SK-N-SH (cell line): ENCODE measurements at places on chromosomes 2 and 18. TPM values are rescaled to one million over a fixed set of nuclear protein-coding genes. Genes with fewer than 3 reads are reported as not detected.

Gene BMPR2
- 10.2 and 14.0 TPM in 2 replicates for polyA plus RNA-seq

Gene OR6B2
- not detected in 2 replicates for polyA plus RNA-seq

Gene ZBTB7C
- polyA plus RNA-seq: 0.05 and 0.15 TPM in 2 replicates

Gene CCDC148
- 0.18 TPM in 1 of 2 replicates, not detected in the other for polyA plus RNA-seq

Gene KLHL41
- 0.26 and 0.42 TPM in 2 replicates for polyA plus RNA-seq

Gene HJURP
- 13.2 and 16.5 TPM in 2 replicates for polyA plus RNA-seq

Gene MC2R
- not detected in 2 replicates for polyA plus RNA-seq

Gene FRZB
- 2.8 and 3.5 TPM in 2 replicates for polyA plus RNA-seq

DNA sequence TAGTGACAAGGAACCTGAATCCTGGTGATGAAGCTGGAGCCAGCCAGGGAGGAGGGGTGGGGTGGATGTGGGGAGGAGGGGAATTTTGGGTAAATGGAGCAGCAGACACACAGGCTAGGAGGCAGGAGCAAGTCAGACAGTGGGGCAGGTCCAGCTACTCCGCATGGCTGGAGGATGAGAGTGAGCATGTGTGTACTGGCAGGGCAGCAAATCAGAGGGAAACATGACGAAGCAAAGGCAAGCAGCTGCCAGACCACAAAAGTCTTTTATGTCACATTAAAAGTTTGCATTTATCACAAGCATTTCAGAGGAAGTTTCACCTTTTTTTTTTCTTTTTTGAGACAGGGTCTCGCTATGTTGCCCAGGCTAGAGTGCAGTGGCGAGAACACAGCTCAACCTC lies 11.9 kb upstream of the KIDINS220 start:
- no peaks in the 10 kb centered on the region for H3K4me1 ChIP-seq
- H3K4me3 ChIP-seq: no peak overlapping the region
- no peak for DNase-seq
- no peak overlapping the region for H3K27ac ChIP-seq
- no peaks in the 10 kb centered on the region for H3K27me3 ChIP-seq

GRCh38 chr18:12421732-12422131 lies 14.0 kb downstream of the PRELID3A start:
- H3K4me1 ChIP-seq: peaks cover 7% of the 10 kb centered on the region; the same call in 1 of the 2 replicates
- no peak for DNase-seq
- H3K4me3 ChIP-seq: no peak overlapping the region
- no peak overlapping the region for H3K27ac ChIP-seq
- H3K36me3 ChIP-seq: peaks cover 13% of the 10 kb centered on the region
- H3K27me3 ChIP-seq: no peaks in the 10 kb centered on the region

DNA sequence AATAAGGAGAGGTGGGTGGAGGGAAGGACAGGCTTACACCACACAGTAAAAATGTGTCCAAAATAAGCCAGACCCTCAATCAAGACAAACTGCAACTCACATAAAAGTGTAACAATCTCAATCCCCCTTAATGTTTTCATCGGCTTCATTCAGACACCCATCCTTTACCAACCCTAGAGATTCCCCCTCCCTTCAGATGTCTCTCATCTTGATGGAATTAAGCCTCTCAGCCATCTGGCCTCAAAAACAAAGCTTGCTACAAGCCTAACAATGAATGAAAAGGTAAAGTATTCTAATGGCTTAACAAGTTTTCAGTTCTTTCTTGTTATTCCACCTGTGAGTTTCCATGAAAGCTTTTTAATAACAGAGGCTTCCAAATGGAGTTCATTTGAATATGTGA lies 5.2 kb downstream of the RTTN start:
- H3K4me3 ChIP-seq: no peak overlapping the region
- H3K4me1 ChIP-seq: no peaks in the 10 kb centered on the region
- peaks cover 37% of the 10 kb centered on the region for H3K36me3 ChIP-seq
- H3K27me3 ChIP-seq: no peaks in the 10 kb centered on the region
- no peak overlapping the region for H3K27ac ChIP-seq
- no peak for DNase-seq

- H3K27ac ChIP-seq: peak overlapping the region; percentile 65; the same call in 1 of the 2 replicates
- DNase-seq: no peak
Observed at GRCh38 chr18:63829886-63830285, 54.7 kb downstream of the SERPINB7 start.

DNA sequence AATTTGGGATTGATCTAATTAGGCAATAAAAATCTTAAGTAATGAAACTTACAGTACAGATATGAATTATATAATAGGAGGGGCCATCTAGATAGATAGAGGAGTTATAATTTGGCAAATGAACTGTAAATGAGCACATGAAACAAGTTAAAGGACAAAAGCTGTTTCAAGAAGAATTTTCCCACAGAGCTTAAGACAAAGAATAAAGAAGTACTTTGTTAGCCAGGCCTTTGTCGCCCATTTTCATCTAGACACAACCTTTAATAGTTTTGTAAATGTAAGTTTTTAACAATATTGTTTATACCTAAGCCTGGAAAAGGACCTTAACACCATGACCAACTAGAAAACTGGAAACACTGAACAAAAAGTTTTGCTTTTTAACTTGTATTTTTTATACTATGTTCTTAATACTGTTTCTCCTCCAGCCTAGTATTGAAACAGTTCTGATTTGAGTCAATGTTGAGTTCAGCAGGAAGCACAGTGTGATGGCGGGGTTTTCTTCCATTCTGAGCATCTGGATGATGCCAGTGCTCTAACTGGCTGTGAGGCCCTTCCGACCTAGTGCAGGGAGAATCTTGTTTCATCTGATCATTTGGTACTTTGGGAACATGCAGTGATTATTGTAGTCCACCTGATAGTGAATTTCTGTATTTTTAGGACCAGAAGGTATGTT lies 37.6 kb downstream of the FARP2 start:
- no peak overlapping the region for H3K4me3 ChIP-seq
- no peaks in the 10 kb centered on the region for H3K27me3 ChIP-seq

DNA sequence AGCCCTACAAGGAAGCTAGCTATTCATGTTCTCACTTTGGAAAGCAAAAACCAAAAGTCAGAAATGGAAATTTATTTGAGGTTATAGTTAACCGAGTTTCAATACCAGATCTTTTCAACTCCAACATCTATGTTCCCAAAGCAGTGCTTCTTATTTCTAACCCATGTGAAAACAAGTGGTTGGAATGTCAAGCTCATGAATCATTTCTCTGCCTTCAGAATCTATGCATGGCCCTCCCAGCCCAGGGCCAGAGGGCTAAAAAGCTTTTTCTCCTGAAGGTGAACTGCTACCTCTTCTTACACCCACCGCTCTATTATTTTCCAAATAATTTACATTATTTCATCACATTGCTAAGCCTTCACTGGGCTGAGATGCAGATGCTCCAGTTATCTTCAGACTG lies 158.4 kb downstream of the SP3 start:
- DNase-seq: no peak
- no peak overlapping the region for H3K27ac ChIP-seq
- no peaks in the 10 kb centered on the region for H3K27me3 ChIP-seq
- no peaks in the 10 kb centered on the region for H3K4me1 ChIP-seq

DNA sequence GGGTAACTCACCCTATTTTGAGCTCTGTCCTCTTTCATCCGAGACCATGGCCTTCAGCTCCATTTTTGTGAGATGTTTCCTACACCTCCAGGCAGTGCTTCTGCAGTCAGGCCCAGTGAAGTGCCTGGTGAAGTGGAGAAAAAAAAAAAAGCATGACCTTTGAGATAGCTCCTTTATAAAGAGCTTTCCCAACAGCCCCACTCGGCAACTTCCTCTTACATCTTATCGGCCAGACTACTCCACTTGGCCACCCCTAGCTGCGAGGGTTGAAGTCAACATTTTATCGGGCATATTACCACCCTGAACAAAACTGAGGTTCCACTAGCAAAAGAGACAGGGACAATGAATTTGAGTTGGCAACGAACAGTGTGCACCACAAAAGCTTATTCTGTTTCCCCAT lies 124.8 kb upstream of the RNF152 start:
- H3K27me3 ChIP-seq: no peaks in the 10 kb centered on the region
- peak overlapping the region; percentile 87 for H3K27ac ChIP-seq
- no peak overlapping the region for H3K4me3 ChIP-seq
- DNase-seq: no peak
- peaks cover 13% of the 10 kb centered on the region for H3K4me1 ChIP-seq

DNA sequence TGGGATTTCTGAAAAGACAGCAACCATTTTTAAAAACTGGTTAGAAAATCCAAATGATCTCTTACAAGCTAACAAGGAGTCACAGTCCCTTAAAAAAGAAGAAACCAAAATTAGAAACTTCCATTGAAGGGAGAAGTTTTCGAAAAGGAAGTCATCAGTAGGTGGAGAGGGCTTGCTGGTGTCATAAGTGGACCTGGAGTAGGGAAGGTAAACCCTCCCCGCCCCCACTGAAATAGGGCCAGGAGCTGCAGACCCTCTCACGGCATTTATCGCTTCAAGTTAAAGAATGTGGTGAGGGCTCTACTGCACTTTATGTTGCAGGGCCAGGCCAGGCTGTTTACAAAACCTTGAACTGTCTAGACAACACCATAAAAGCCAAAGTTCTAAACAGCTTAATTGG lies 2.9 kb downstream of the HOXD11 start:
- no peak for DNase-seq
- H3K27me3 ChIP-seq: peaks cover 73% of the 10 kb centered on the region
- no peak overlapping the region for H3K27ac ChIP-seq
- H3K4me3 ChIP-seq: no peak overlapping the region
- no peaks in the 10 kb centered on the region for H3K36me3 ChIP-seq
- no peaks in the 10 kb centered on the region for H3K4me1 ChIP-seq

GRCh38 chr2:32504877-32505478 lies 122.9 kb upstream of the TTC27 start:
- H3K4me1 ChIP-seq: no peaks in the 10 kb centered on the region
- H3K27me3 ChIP-seq: no peaks in the 10 kb centered on the region
- H3K27ac ChIP-seq: no peak overlapping the region
- DNase-seq: no peak
- peaks cover 64% of the 10 kb centered on the region for H3K36me3 ChIP-seq

DNA sequence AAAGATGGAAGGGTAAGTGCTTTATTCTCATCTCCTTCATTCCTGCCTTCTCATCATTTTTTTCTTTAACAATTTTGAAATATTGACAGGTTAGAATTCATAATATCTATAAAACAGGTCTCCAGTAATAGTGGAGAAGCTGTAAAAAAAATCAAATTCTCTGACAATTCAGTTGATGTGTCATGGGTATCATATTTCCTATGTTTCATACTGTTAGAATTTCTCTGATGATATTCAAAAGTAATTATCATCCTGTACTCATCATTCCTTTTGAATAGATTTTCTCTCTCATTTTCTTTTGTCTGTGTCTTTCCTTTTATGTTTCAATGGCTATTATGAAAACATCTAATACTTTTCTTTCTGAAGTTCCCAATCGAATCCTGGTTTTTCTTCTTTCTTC lies 97.7 kb downstream of the CPS1 start:
- no peaks in the 10 kb centered on the region for H3K36me3 ChIP-seq
- no peak overlapping the region for H3K27ac ChIP-seq
- H3K4me1 ChIP-seq: peaks cover 8% of the 10 kb centered on the region; the same call in 1 of the 2 replicates
- no peaks in the 10 kb centered on the region for H3K27me3 ChIP-seq

DNA sequence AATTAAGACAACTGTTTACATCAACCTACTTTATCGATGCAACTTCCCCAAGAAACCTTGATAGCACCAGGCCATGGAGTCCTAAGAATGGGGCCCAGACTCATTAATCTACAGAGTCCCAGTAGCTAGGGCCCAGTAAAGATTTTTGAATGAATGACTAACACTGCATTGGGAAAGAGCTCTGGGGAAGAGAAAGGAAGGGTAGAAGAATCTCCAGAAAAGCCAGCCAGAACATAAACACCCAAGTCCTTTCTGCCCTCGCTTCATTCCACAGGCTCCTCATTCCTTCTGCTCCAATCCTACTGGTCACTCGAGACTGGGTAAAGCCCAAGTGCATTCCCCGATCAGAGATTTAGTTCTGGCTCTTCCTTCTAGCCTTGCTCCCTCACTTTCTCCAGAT lies 44.3 kb downstream of the CYRIA start:
- H3K4me1 ChIP-seq: no peaks in the 10 kb centered on the region; the same call in 1 of the 2 replicates
- no peak for DNase-seq
- H3K4me3 ChIP-seq: no peak overlapping the region
- H3K36me3 ChIP-seq: no peaks in the 10 kb centered on the region
